T-helper 2 cell treated with Interferon-gamma antibody and Interleukin-4, amounts not matched to agents 5 μg/mL and 100 μg/mL, for 36 hours (primary cell): ENCODE measurements at places on chromosomes 1 and 21.
A peak's percentile ranks its signal among the peaks of the same experiment; 100 is the strongest.

DNA sequence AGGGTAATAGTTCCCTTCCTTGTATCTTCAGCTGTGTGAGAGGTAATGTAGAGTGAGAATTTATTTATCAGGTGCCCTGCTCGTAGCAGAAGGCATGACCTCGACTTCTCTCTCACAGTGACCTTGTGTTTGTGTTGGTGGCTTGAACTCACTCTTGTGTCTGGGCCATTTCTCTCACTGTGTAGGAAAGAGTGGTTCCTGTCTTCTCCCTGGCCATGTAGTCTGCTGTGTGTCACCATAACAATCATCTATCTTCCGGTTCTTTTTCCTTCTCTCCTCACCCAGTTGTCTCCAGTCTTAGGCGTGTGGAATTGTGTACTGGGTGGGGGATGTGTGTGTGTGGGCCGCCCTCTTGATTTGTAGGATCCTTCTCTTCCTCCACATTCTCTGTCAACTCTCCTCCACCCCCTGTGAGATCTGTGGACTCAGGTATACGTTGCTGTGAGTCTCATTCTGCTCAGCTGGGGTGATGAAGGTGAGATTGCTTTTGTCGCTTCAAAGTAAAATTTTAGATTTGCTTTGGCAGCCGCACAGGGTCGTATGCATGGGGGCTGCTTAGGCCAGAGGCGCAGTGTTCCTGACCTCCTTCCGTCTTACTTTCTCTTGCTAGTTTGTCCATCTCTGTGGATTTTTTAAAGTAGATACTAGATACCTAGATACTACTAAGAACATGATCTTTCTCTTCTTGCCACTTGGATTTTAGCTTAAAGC lies 31.6 kb downstream of the MAPKAPK2 start:
- no peak for DNase-seq

DNA sequence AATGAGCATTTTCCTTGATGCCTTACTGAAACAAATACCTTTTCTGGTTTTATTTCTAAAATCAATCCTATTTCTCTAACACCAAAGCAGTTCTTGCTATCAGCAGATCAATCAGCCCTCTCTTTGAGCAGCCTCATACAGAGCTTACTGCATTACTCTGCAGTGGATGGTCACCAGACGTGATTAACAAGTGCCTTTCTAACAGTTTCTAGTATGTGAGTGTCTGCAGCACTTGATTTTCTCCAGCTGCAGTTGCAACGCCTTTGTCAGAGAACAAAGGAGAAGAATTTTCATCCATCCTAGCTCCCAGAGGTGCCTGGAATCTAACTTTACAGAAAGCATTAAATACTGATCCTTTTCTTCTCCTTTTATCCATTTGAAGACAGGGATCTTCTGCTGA lies 177.3 kb upstream of the SGIP1 start:
- no peak for DNase-seq

DNA sequence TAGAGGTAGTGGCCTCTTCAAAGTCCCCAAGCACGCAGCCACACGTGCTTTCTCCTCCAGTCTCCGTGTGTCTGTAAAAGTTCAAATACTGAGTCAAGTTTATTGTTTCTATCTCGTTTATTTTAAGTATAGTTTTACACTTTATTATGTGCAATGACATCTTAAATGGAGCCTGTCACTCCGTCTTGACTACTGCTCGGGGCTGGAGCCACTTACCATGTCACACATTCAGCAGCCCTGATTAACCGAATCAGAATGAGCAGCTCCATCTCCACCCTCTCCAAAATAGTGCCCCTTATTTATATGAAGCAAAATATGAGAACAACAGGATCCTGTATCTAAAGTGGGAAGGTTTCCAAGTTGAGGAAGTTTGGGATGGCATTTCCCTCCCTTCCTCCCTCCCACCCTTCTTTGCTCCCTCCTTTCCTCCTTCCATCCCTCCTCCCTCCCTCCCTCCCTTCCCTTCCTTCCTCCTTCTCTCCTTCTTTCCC lies 201.0 kb downstream of the PBX1 start:
- DNase-seq, result no peak

DNA sequence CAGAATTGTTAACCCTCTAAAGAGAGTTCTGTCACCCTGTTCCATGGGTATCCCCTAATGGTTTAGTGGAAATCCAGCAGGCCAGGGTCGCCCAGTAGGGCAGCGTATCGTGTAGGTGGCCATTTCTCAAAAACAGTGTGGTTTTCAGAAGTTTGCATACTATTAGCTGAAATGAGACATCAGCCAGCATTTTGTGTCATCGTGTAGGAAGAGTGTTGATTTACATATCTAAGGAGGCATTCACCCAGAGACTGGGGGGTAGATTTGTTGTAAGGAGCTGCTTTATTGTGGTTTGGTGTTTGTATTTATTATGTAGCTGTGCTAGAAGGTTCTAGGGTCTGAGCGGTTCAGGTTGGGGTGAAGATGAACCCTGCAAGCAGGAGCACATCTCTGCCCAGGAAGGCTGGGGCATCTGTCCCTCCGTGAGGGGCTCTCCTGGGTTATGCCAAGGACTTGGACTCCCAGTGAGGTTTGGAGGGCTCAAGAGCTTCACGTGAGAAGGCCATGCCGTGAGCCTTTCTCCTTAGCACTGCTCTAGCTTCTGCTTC lies 174.4 kb downstream of the PGBD5 start:
- DNase-seq, result peak; percentile 52

DNA sequence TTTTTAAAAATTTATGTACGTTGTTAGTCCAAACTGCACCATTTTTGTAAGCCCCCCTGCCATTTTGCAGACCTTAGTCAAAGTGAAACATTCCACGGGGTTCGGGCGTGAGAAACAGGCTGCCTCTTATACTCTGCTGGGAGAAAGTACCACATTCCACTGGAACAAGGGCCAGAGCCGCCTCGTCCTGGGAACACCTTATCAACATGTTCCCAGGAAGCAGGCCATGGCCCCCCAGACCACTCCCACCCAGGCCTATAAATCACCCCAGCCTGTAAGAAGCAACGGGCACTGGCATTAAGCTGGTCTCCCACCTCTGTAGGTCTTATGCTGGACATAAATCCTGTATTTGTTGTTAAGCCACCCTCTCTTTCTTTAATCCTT lies 854 bp upstream of the ZRANB2 start:
- no peak for DNase-seq

- no peak for DNase-seq
Observed at GRCh38 chr1:2112280-2112701, 62.1 kb downstream of the PRKCZ start.

DNA sequence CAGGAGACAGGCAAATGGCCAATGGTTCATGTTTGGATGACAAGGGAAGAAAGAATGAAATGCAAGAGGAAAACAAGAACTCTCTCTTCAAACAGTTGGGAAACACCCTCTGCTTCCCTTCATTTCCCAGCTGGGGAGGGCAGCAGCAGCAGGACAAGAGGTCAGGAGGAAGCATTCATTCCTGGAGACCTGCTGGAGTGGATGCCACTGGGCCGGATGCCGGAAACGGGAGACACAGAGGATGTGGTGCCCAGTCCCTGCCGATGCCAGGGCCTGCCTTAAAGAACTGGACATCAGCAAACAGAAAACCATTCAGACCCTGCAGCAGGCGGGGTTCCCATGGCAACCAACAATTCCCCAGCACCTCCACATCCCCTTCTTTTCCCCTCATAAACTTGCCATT lies 102.3 kb upstream of the ZNF648 start:
- no peak for DNase-seq

DNA sequence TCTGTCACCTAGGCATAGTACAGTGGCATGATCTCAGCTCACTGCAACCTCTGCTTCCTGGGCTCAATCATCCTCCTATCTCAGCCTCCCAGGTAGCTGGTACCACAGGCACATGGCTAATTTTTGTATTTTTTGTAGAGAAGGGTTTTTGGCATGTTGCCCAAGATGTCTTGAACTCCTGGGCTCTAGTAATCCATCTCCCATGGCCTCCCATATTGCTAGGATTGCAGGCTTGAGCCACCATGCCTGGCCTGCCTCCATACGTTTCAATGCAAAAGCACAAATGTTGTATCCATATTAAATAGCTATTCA lies 17.6 kb upstream of the GBP3 start:
- no peak for DNase-seq

- DNase-seq, result no peak
Observed at GRCh38 chr1:110433213-110433612, 17.7 kb upstream of the PROK1 start.

DNA sequence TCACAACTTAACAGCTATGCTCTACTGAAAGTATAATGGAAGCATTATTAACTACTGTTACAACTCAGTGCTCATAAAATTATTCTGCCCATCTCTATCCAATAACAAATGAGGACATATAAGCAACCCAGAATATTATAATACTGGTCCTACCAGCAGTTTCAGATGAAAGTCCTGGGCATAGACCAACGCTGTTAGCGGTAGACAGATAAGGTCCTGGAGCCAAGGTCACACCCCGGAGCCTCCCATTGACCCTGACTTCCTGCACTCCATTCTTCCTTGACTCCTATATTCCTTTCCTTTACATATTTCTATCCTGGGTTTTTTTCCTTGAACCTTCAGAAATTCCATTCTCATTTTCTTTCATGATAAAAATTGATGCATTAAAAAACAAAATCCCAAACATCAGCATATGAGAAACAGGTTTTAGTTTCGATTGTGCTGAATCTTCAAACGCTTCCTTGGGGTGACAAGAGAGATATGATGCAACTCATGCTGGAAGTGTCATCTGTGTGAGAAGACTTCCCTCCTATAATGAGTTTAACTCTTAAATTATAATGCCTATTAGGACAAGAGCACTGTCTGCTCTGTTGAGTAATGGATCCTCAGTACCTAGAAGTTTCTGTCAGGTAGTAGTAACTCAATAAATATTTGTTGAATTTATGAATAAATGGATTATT lies 831.1 kb downstream of the LRRIQ3 start:
- no peak for DNase-seq

DNA sequence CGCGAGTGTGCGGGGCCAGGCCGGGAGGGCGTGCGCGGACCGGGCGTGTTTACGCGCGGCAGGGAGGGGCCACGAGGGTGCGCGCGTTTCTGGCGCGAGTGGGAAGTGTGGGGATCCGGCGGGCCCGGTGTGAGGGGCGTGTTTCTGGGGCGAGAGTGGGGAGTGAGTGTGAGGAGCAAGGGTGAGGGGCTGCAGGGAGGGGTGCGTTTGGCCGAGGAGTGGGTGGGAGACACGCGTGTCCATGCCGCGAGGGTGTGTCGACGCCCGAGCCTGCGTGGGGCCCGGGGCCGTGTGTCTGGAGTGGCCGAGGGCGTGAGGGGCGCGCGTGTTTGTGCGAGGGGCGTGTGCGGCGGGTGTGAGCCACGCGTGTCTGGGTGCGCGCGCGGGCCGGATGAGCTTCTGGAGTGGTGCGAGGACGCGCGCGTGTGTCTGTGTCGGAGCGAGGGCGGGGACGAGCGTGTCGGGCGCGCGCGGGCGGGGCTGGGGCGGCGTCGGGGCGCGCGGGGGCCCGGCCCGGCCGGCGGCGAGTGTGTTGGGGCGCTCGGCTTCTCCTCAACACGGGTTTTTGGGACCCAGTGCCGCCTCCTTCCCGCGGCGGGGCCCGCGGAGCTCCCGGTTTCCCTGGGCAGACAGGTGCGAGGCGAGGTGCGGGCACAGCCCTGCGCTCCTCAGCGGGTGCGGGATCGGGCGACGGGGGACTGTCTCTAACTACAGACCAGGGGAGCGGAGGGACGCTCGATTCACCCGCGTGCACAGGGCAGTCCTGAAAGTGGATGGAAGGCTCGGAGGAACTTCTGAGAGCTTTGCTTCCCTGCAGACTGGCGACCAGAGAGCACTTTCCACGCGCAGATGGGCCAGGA lies 65.8 kb upstream of the VAMP3 start:
- no peak for DNase-seq

DNA sequence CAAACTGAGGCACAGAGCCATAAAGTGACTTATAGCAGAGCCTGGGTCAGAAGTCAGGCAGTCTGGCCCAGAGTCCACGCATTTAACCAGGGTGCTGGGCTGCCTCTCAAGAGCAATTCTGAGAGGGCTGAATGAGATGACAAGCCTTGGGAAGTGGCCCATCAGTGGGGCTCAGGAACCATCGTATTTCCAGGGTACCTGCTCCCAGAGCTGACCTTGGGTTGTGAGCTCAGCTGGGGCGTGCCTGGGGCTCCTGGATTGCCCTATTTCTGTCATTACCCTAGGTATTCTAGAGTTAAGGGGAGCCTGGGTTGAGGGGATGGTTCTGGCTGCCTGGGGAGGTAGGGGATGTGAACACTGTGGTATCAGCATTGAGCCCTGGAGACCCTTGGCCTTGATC lies 49.4 kb downstream of the LGR6 start:
- no peak for DNase-seq

DNA sequence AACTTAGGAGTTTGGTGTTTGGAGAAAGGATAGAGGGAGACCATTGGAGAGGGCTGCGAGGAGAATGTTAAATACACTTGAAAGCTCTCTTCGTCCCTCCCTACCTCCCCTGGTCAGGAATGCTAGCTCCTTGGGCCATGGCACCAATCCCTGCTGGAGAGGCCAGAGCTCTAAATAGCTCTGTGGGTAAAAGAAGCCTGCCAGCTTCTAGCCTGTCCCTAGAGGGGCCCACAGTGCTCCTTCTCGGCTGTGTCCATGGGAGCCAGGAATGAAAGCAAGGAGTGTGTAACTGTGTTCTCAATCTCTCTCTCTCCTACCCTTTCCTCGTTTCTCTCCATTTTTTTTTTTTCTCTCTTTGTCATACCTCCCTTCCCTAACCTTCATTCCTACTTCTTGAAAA lies at the start of gene CCDC190:
CCDC190 (minus strand) TSS at position 75 of the 400 bp plus-strand sequence. CDS start 1,529 bp downstream, outside the sequence.
- DNase-seq, result no peak

DNA sequence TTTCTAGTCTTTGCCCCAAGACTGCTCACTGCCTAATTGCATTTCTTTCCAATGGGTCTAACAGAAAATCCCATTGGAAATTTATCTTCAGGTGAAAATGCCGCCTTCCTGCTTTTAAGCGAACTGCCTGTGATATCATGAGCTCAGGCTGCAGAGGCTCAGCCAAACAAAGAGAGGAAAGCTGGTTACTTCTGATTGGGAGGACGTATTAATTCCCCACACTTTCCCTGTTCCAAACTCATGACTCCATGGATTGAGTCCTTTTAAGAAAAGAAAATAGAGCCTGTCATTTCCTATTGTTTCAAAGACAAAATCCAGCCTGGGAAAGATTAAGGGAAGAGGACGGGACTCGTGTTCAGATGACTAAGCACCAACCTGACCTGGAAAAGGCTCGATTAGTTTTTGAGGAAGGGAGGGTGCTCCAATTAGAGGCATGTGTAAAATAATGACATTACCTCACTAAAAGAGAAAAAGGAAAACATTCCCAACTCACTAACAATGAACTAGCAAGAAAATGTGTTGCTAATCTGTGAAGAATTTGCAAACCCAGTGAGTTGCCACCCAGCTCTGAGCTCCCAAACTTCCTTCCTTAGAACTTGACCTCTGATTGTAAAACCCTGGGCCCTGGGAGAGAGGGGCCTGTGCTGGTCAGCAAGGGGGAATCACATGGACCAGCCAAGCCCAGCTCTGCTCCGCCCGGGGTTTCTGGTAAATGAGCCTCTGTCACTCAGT lies 61.2 kb downstream of the TCP10L start:
- DNase-seq, result no peak

- no peak for DNase-seq
Observed at GRCh38 chr1:47703981-47704596, 266.2 kb downstream of the FOXD2 start.

DNA sequence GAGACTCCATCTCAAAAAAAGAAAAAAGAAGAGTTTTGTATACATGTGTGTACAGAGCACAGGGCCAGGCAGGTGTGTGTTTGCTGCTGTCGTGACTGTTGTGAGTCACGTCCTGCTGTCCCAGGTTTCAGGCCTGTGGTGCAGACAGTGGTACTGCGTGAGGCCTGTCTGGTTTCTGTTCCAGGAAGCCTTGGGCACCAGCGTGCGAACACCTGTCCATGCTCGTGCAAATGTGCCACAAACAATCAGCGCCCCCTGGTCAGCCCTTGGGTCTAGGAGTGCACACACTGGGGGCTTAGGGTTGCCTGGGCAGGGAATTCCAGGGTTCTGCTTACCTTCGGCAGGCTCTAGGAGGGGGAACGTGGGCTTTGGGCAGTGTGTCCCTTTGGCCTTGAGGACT lies 16.9 kb downstream of the GPR157 start:
- DNase-seq, result no peak
